ENCODE measurements at places on chromosomes 12 and 14.
A peak's percentile ranks its signal among the peaks of the same experiment; 100 is the strongest.

GRCh38 chr12:92556637-92557421 is 146.0 kb upstream of the PLEKHG7 start:
- no peak for DNase-seq

DNA sequence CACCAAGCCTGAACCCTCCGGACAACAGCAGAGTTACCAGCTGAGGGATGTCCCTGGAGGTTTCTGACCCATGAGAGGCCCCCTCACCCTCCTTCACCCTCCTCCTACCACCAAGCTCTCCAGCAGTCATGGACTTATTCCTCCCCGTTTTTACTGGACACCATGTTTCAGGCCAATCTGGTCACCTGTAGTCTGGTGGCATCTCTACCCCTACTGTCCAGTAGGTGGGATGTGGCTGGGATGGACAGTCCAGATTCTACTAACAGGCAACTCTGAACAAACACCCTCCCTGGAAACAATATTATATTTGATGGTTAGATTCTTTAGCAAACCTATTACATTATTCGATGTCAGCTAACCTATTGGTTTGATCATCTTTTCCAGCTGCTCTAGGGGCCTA is 83.2 kb downstream of the SLC38A1 start:
- no peak for DNase-seq

DNA sequence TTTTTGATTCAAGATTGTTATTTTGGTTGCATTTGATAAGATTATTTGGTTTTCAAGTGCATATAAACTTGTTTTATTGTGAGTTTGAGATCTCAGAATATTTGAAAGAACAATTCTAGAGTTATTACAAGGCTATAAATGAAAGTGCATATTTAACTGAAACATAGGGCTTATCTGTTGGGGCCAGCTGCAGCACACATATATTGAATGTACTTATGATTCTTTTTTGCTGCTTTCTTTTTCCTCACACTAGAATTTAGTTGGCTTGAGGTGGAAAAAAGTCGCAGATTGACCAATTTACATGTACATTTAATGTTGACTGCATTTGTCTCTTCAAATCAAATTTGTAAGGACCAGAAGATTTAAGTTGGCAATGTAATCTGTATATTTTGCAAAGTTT is 88.0 kb downstream of the PCNX1 start:
- DNase-seq = no peak

- no peak for DNase-seq
Observed at GRCh38 chr14:59481871-59482540, 2.2 kb downstream of the L3HYPDH start.

DNA sequence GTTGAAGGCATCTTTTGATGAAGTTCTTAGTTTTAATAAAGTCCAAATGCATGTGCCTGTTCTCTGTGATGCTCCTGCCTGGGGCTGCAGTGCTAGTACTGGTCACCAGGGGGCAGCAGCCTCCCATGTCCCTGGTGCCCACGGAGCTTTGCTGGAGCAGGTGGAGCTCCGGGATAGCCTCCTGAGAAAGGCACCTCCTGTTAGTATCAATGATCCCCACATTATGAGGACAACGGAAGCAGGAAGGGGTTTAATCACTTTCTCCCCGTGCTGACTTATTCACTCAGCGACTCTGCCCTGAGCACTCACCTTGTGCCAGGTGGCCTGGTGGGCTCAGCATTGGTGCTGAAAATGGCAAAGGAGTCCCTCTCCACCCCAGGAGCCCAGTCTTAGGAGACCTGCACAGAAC is 123.0 kb upstream of the PZP start:
- DNase-seq = peak; percentile 50

GRCh38 chr12:4025181-4026019 is 152.2 kb upstream of the PARP11 start:
- no peak for DNase-seq

DNA sequence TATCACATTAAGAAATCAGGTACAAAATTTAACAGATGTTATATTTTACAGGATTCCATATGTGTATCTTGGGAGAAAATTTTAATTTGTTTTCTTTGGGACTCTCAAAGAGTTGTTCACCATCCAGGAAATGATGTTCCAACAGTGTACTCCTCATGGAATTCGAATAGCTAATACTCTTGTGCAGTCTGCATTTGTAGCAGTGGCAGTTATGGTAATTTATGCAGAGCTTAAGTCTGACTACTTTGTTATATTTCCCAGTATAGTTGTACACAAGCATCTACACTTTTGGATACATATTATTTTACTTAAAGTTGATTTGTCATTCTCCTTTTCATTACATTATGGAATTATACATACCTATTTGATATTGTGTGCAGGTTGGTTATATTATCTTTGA is 436.7 kb upstream of the FBXO33 start:
- DNase-seq = no peak

- no peak for DNase-seq
Observed at GRCh38 chr12:81949416-81949815, 190.3 kb upstream of the PPFIA2 start.

DNA sequence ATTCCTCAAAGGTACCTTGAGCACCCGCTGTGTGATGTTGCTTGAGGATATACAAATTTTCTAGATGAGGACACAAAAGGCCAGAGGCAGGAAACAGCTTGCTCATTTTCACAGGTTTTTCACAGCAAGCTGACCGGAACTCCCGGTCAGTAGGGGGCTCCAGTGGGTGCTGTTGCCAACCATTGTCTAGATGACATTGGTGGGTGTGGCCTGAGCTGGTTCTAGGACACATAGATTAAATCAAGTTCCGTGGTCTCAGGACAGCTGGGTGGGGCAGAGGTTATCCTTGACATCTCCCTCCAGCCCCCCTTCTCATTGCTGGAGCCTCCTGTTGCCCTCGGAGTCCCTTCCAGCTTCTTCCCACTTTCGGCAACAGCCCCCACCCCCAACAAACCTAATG is 153.6 kb upstream of the FKBP4 start:
- no peak for DNase-seq

- DNase-seq = no peak
Observed at GRCh38 chr12:28939427-28939826, 209.7 kb upstream of the FAR2 start.

- DNase-seq = no peak
Observed at GRCh38 chr12:82619644-82620043, 67.1 kb upstream of the TMTC2 start.

DNA sequence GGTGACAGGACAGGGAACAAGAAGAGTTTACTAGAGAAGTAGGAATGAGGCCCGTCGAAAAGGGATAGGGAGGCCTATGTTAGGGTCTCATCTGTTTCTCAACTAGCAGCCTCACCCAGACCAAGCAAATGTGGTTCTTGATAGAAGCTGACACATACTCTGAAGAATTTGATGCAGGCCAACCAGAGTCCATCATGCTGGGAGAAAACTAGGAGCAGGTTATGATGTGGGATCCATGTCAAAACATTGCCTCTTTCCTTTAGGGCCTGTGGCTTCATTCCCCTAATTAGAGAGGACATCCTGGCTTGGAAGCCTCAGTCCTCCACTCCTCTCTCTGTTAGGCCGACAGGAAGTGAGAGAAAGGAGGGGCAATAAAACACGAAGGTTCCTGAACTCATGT is 122.8 kb downstream of the NTF3 start:
- no peak for DNase-seq

- DNase-seq = peak; percentile 96
Observed at GRCh38 chr14:76812422-76813383, at the start of gene ANGEL1. Gene ANGEL1 (minus strand): TSS chr14:76812882. CDS start chr14:76812827, 55 bp downstream.

- no peak for DNase-seq
Observed at GRCh38 chr12:43696154-43696553, 62.4 kb downstream of the PUS7L start.

- no peak for DNase-seq
Observed at GRCh38 chr12:132398386-132398991, 69.1 kb upstream of the GALNT9 start.

GRCh38 chr12:52442600-52443061 is 8.5 kb upstream of the KRT75 start:
- DNase-seq = no peak

- no peak for DNase-seq
Observed at GRCh38 chr14:55059333-55059732, 7.9 kb downstream of the MAPK1IP1L start.

DNA sequence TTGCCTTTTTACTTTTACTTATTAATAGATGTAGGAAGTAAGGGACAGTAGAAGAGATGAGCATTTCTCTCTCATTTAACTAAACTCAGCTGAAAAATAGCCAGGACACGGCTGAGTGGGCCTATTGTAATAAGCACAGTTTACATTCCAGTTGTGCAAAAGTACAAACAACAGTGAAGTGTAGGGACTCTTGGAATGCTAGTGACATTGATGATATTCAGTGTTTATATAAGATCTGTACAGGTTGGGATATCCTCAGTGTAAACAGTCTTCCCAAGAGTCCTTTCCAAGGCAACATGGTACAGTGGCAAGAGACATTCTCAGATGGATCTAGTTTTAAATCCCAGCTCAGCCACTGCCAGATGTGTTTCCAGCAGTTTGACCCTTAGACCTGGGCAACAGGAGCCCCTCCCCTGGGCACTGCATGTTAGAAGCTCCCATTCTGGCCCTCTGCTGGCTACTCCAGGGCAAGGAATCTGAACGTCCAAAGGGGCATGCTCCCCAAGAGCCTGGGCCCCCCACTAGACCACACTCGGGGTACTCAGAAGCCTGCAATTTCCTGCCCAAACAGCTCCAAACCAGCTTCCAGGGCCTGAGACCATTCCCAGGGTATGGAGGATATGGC is 55.3 kb downstream of the STAB2 start:
- no peak for DNase-seq
